ENCODE measurements at places on chromosomes 12 and 14. TPM values are rescaled to one million over a fixed set of nuclear protein-coding genes. Genes with fewer than 3 reads are reported as not detected.
A peak's percentile ranks its signal among the peaks of the same experiment; 100 is the strongest.

Gene DIO2
- 0.11 TPM for total RNA-seq

Gene ACSM4
- total RNA-seq = not detected

DNA sequence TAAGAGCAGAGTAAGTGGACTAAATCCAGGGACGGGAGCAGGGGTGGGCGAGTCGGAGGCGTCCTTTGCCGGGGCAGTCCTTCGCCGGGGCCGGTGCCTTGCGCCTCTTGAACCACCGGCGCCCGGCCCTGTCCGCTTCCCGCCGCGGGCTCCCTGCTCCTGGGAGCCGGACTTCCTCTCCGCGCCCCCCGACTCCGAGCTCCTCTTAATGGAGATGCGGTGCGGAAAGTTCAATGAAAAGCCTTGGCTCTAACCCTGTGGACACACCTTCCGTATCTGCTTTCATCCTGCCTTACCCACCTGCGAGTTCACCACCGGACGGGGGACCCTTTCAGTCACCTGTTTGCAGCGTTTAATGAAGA is 412 bp downstream of the FGFR1OP2 start:
- DNase-seq = no peak
- peaks cover 21% of the 10 kb centered on the region for H3K4me1 ChIP-seq
- H3K4me3 ChIP-seq = peak overlapping the region; percentile 87
- no peaks in the 10 kb centered on the region for H3K27me3 ChIP-seq

DNA sequence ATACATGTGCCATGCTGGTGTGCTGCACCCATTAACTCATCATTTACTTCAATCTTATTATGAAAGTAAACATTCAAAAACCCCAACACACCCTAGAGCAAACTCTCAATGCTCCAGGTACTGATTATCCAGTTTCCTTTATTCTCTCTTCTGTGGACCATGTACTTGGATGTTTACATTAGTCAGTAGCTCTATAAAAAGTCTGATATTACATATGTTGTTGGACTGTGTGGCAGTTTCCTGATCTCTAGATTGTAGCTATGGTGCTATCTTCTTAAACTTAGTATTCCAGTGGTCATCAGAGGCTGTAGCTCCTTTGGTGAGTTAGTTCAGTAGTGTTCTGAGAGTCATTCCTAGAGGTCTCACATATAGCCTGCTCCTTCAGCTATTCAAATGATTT is 25.1 kb upstream of the ITGA5 start:
- H3K4me3 ChIP-seq = no peak overlapping the region
- H3K4me1 ChIP-seq = no peaks in the 10 kb centered on the region

- no peak for DNase-seq
- H3K4me3 ChIP-seq = no peak overlapping the region
- no peak overlapping the region for H3K27ac ChIP-seq
- H3K4me1 ChIP-seq = no peaks in the 10 kb centered on the region
These were observed 238.1 kb upstream of the SEL1L start for GRCh38 chr14:81771651-81772275.

GRCh38 chr12:57546438-57547287 is at the start of gene DCTN2:
TSS of gene DCTN2 (minus strand) at chr12:57547192. CDS start at chr12:57547063, 129 bp downstream.
- H3K4me3 ChIP-seq = peak within 1 kb of the TSS; percentile 97
- H3K36me3 ChIP-seq = peaks cover 2% of the 10 kb centered on the region
- DNase-seq = peak; percentile 98
- no peak within 1 kb of the TSS for H3K27ac ChIP-seq

All from cardiac muscle cell (in vitro differentiated cells and primary cell).